ENCODE measurements at places on chromosomes 1 and 21.

GRCh38 chr1:147822292-147822691 lies 61.9 kb upstream of the GJA5 start:
- no peak for DNase-seq

GRCh38 chr21:29376556-29376955 lies 77.8 kb downstream of the BACH1 start:
- DNase-seq, result peak; percentile 55

GRCh38 chr1:53890522-53890941 lies 935 bp upstream of the YIPF1 start:
- no peak for DNase-seq

- no peak for DNase-seq
Observed at GRCh38 chr1:246781212-246781611, 57.0 kb downstream of the SCCPDH start.

DNA sequence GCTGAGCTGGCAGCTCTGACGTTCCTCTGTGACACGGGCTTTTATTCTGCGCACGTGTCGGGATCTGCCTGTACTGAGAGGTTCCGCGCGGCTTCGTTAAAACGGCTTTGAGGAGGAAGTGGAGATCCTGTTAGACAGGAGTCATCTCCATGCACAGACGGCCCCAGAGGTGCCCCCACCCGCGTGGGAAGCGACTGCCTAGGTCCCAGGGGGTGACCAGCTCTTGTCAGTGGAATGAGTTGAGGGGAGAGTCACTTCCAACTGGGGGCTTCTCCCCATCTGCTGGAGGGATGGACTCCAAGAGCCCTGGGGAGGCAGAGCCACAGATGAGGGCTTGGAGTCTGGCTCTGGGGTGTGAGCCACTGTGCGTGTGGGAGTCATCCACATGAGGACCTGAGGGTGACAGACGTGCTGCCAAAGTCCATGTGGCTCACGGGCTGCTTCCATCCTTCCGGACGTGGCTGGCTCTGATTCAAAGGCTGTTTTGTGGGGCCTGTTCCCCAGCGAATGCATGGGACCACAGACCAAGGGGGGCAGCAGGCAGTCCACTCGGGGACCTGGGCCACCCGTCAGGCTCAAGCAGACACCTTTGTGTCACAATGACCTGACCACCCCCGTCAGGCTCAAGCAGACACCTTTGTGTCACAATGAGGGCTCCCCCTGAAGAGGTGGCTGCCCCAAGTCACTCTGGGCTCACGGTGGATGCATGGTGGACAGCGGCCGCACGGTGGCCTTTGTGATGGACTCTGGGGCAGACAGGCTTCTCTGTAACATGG lies 26.8 kb downstream of the PTTG1IP start:
- peak; percentile 62 for DNase-seq

DNA sequence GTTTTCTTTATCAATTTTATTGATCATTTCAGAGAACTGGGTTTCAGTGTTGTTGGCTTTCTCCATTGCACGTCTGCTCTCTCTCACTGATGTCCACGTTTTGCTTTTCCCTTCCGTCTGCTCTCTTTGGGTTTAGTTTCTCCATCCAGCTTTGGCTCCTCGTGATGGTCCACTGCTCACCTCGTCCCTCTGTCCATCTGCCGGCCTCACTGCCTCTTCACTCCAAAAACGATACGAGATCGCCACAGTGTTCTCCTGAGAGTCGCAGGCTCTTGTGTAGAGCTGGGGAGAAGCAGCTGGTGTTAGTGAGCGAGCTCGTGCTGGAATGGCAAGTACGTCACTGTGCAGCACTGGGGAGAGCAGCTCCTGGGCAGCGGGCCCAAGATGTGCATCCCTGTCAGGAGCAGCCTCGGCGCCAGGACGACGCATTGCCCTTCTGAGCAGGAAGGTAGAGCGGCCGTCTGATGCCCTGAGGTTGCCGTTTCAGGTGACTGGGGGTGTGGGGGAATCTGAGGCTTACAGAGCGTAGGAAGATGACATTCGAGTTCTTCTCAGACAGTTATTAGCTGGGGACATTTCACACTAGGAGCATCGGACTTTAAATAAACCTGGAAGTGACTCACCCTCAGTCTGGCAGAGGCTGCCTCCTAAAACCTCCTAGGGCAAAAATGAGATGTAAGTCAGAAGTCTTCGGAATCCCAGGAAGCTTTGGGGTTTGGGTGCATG lies 31.4 kb upstream of the PCBP3 start:
- no peak for DNase-seq

GRCh38 chr1:39063775-39064174 lies 37.6 kb downstream of the NDUFS5 start:
- no peak for DNase-seq

GRCh38 chr21:35508139-35508888 lies 459.2 kb upstream of the RUNX1 start:
- DNase-seq, result no peak
